Inflammatory macrophage treated with lipopolysaccharide for 1 hour (primary cell): ENCODE measurements at places on chromosomes 2 and 18.

DNA sequence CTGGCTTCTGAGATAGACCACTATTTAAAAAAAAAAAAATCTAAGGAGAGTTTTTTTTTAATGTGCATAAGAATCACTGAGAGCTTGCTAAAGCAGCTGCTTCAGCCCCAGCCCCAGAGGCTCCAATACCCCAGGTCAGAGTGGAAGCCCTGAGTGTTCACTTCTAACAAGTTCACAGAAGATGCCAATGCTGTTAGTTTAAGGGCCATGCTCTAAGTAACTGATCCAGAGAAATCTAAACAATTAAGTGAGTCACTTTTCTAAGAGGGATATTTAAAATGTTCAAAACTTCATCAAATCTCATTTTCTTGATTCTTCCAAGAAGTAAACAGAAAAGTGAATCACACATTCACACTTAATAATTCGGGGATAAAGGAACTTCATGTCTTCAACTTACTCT is 126.4 kb upstream of the CD226 start:
- no peak for DNase-seq

DNA sequence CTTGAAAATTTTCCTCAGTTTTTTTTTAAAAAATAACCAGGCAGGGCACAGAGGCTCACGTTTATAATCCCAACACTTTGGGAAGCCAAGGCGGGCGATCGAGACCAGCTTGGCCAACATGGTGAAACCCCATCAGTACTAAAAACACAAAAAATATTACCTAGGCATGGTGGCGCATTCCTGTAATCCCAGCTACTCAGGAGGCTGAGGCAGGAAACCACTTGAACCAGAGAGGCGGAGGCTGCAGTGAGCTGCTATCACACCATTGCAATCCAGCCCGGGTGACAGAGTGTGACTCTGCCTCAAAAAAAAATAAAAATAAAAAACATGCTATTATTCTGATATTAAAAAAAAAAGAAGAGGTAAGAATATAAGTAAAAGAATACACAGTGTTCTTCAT is 191.0 kb downstream of the ZEB2 start:
- DNase-seq, result no peak

- DNase-seq, result no peak
Observed at GRCh38 chr2:28507796-28508764, 12.2 kb downstream of the PLB1 start.

DNA sequence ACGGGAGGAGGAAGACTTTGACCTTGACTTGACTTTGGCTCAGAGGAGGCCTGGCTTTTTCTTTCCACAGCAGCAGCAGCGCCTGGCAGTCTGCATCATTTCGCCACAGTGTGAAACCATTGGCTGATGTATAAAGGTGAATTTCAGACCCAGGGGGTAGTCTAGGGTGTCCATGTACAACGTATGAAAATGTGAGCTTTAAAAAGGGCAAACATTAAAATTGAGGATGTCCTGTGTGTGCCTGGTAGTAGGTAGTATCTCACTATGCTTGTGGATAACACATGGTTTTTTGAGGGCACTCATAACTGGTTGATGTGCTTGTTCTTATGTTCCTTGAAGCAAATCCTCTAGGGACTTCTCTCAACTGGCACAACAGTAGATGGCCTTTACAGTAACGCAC is 86.1 kb downstream of the LPIN1 start:
- DNase-seq, result no peak

GRCh38 chr2:56204556-56204955 is 20.8 kb downstream of the CCDC85A start:
- DNase-seq, result no peak

DNA sequence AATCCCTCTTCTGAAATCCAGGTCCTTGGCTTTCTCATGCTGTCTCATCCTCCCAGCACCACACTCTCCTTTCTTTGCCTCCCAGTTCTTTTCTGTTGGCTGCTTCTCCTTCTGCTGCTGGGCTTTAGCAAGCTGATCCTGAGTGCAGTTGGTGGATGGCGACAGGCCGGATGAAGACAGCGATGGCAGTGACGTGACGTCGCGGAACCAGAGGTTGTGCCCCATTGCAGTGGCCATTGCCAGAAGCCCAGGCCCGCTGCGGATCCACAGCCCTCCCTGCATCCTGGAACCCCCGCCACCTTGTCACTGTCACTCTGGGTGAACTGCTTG is 75.2 kb downstream of the EIPR1 start:
- no peak for DNase-seq
